ENCODE measurements at places on chromosomes 12 and 14. TPM values are rescaled to one million over a fixed set of nuclear protein-coding genes. Genes with fewer than 3 reads are reported as not detected.

The RNF34 gene
- total RNA-seq, result 109 TPM

The KRT74 gene
- total RNA-seq, result not detected

The FAM222A gene
- 0.94 TPM for total RNA-seq

The EGLN3 gene
- total RNA-seq, result not detected

The OR6C1 gene
- not detected for total RNA-seq

The FBRSL1 gene
- total RNA-seq, result 4.0 TPM

The MUCL1 gene
- not detected for total RNA-seq

The PROX2 gene
- total RNA-seq, result 2.3 TPM

The TAS2R9 gene
- 0.19 TPM for total RNA-seq

The SDSL gene
- not detected for total RNA-seq

The ABCC9 gene
- not detected for total RNA-seq

The TMBIM6 gene
- 386 TPM for total RNA-seq

The TMEM116 gene
- total RNA-seq, result 56.6 TPM

The CD27 gene
- 155 TPM for total RNA-seq

The RHOJ gene
- not detected for total RNA-seq

The HOXC12 gene
- total RNA-seq, result not detected

The TPPP2 gene
- not detected for total RNA-seq

The SLC5A8 gene
- total RNA-seq, result not detected

The HOXC6 gene
- total RNA-seq, result not detected

The LTBP2 gene
- not detected for total RNA-seq

The ISCA2 gene
- total RNA-seq, result 25.7 TPM

The CCDC177 gene
- total RNA-seq, result not detected

The HELB gene
- total RNA-seq, result 4.4 TPM

The HPD gene
- not detected for total RNA-seq

The KLRK1 gene
- total RNA-seq, result not detected

The CCDC196 gene
- total RNA-seq, result not detected

The UTP20 gene
- total RNA-seq, result 15.2 TPM

The CSRP2 gene
- not detected for total RNA-seq

The PRB2 gene
- not detected for total RNA-seq

The AKAP5 gene
- 0.56 TPM for total RNA-seq

The EML5 gene
- 0.79 TPM for total RNA-seq

All from Karpas-422 (cell line).